Mesendoderm (in vitro differentiated cells): ENCODE measurements at places on chromosomes 2 and 18.

- no peak for DNase-seq
Measured at GRCh38 chr2:135152361-135152760, 100.3 kb downstream of the RAB3GAP1 start.

DNA sequence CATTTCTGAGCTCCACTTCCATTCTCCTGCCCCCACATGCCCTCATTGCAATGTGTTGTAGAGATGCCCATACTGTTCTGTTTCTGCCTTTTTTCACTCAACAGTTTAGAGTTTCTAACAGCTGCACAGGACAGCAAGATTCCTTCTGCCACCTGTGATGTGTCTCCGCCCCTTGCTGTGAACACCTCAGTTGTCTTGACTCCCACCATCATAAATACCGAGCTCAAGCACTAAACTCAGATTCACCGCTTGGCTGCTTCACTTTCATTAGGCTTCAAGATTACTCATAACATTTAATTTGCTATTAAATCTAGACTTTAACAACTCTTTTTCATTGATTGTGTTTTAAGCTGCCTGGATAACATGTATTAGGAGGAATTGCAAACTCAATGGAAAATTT, 141.0 kb downstream of the MAP2 start:
- no peak for DNase-seq

GRCh38 chr2:101467306-101467705, 7.6 kb downstream of the RFX8 start:
- DNase-seq: peak; percentile 88

- peak; percentile 93 for DNase-seq
Measured at GRCh38 chr2:231674587-231675338, 33.6 kb upstream of the PTMA start.

GRCh38 chr2:137050949-137051348, 285.6 kb downstream of the THSD7B start:
- peak; percentile 29 for DNase-seq

- no peak for DNase-seq
Measured at GRCh38 chr2:222239091-222239490, 59.7 kb downstream of the PAX3 start.

- DNase-seq: no peak
Measured at GRCh38 chr2:19810148-19810547, 91.6 kb downstream of the TTC32 start.

GRCh38 chr2:240572141-240573031, 4.1 kb downstream of the RNPEPL1 start:
- no peak for DNase-seq

DNA sequence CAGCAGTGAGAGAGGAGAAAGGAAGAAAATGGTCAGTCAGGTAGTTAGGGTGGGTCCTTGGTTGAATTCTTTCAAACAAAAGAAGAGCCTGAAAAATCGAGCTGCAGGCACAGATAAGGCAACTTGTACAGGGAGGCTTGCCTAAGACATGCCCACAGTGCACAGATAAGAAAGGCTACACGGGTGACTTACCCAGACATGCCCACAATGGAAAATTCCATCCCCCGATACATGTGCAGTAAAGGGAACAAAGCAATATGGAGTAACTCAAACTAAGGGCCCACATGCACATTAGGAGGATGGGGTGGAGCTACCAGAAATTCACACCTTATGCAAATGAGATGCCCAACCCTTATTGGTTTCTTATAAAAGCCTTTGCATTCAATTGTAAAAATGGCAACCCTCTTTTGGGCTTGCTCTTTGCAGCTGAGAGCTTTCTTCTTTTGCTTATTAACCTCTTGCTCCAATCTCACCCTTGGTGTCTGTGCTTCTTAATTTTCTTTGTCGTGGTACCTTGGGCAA, 110.3 kb upstream of the RMP24 start:
- no peak for DNase-seq

DNA sequence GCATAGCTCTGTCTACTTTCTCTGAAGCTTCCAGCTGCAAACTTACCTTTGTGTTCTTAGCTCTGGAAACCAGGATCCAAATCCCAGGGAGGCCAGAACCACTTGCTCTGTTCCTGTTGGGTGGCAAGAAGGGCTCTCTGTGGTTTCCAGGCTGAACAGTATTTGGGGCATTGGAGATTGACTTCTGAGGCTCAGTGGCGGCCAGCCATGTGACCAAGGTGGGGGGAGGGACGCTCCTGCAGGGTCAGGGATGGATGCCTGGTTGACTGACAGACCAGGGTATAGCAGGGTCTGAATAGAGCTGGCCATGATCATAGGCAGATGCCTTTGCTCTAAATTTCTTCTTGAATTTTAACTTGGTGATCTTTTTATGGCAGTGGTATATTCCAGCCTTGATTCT, 15.1 kb downstream of the SLC4A5 start:
- DNase-seq: no peak

DNA sequence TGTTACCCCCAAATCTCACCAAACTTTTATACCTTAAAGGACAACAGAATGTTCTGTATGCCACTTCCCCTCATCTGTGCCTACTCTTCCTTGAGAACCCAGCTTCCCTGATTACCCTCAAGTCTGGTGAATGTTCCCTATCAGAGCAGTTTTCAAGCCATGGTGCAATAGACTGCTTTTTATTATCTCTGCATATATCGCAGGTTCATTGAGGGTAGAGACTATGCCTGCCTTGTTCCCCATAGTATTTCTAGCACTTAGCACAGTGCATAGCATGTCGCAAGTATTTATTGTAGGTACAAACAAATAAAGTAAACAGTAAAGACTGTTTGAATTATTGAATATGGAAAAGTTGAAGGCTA, 146.6 kb downstream of the HAUS1 start:
- DNase-seq: no peak
